Adrenal gland (tissue), 19 donors: ENCODE measurements at places on chromosomes 5 and 9.

- no peak for DNase-seq
Observed at GRCh38 chr5:142363619-142363963, 38.8 kb upstream of the SPRY4 start.

- DNase-seq = no peak
Observed at GRCh38 chr9:133888809-133889491, 103.2 kb downstream of the VAV2 start.

DNA sequence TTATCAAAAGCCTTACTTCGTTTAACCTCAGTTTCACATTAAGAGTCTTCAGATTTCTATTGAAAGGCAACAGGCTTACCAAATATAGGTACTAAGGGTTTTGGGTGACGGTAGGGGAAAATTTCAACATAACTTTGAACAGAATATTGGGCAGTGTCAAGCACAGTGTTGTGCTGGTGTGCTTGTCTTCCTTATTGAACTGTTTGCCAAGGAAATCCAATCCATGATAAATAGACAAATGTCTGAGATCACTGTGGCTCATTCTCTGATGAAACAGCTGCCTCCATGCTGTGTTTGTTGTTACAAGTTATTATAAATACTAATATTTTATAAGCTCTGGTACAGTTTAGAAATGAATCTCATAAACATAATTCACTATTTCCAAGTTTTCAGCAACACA lies 730.1 kb downstream of the NR2F1-AS1 start:
- DNase-seq = no peak

GRCh38 chr5:143214890-143215289 lies 188.6 kb downstream of the NR3C1 start:
- no peak for DNase-seq

- no peak for DNase-seq
Observed at GRCh38 chr5:62149879-62150278, 156.1 kb upstream of the KIF2A start.

DNA sequence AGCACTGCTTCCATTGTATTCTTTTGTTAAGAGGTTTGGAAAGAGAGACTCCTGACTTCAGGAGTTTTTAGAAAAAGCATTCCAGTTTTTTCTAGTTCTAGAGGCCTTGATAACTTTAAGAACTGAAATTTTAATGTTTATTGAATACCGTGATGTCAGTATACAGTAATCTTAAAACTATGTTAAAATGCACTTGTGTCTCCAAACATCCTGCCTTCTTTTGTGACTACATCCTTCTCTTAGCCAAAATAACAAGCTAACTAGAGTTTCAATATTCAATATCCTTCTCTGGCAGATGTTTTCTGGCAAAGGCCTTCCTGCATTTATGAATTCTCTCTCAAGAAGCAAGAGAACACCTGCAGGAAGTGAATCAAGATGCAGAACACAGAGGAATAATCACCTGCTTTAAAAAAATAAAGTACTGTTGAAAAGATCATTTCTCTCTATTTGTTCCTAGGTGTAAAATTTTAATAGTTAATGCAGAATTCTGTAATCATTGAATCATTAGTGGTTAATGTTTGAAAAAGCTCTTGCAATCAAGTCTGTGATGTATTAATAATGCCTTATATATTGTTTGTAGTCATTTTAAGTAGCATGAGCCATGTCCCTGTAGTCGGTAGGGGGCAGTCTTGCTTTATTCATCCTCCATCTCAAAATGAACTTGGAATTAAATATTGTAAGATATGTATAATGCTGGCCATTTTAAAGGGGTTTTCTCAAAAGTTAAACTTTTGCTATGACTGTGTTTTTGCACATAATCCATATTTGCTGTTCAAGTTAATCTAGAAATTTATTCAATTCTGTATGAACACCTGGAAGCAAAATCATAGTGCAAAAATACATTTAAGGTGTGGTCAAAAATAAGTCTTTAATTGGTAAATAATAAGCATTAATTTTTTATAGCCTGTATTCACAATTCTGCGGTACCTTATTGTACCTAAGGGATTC lies 43.1 kb downstream of the NDFIP1 start:
- peak; percentile 49 for DNase-seq

DNA sequence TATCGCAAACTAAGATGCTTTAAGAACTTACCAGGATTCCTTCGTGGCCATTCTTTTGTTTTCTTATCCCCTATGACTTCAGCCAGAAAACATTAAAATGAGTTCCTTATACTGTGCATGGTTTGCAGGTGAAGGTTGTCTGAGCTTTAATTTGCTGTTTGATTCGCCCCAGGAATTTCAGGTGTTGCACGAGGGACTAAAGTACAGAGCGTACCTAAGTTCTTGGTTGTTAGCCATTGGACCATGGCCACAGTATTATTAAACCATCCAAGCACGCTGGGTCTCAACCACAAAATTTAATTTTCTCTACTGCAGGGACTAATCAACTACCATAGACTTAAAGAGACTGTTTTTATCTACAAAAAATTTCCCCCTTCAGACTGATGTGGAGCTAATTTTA lies 208.4 kb upstream of the MPDZ start:
- DNase-seq = no peak

- no peak for DNase-seq
Observed at GRCh38 chr9:95741631-95742030, 133.9 kb upstream of the ERCC6L2 start.

DNA sequence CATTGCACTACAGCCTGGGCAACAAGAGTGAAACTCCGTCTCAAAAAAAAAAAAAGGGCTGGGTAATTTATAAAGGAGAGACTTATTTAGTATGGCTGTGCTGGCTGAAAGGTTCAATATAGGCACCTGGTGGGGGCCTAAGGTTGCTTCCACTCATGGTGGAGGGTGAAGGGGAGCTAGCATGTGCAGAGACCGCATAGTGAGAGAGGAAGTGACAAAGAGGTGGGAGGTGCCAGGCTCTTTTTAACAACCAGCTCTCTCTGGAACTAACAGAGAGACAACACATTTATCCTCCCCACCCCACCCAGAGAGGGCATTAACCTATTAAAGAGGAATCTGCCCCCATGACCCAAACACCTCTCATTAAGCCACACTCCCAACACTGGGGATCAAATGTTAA lies 28.9 kb upstream of the SERINC5 start:
- no peak for DNase-seq

GRCh38 chr9:90180381-90180780 lies 462.2 kb downstream of the DIRAS2 start:
- DNase-seq = no peak

- no peak for DNase-seq
Observed at GRCh38 chr9:29150606-29151005, 1577.3 kb upstream of the C9orf72 start.

- DNase-seq = no peak
Observed at GRCh38 chr5:10374046-10375022, 20.8 kb downstream of the MARCHF6 start.

DNA sequence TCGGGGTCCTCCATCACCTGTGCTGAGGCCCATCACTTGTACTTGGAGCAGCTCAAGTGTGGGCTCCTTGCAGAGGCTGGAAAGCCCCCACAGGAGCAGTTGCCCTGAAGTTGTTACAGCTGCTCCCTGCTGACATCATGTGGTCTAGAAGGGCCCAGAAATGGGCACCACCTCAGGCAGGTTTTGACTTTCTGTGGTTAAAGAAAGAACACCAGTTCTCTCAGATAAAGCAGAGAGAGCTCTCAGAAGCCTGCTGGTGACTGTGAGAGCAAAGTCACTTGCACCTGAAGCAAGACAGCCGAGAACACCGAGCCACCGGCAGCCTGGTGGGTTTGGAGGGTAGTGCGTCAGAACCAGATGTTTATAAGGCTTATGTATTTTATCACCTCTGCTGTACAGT lies 70.4 kb downstream of the MVB12B start:
- no peak for DNase-seq

DNA sequence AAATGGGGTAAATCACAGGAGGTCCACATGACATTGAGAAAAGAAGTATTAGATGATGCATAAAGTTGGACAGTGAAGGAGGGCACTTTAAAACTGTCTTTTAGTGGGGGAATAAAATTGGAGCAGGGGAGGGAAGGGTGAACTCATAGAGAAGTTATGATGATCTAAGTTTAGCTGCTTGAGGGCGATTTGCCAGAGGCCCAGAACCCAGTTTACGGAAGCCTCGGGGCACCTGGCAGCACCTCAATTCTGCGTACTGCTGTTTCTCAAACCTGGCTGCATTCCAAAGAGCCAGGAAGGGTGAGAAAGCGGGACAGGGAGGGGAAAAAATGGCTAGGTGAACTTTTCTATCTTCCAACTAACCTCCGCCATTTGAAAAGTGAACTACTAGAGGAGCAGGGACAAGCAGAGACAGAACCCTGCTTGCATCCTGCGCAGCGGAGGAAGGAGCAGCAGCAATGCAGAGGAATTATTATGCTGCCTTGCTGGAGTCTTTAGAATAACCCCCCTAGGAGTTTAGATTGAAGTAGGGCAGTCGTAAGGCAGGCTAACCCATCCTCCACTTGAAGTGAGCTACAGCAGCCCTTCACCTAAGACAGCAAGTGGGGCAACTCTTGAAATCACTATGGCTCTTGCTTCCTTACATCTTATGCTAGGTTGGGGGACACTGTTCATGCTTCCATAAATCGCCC lies 316.8 kb downstream of the BRINP1 start:
- DNase-seq = no peak

- no peak for DNase-seq
Observed at GRCh38 chr5:173567548-173567947, 48.9 kb downstream of the BOD1 start.

- no peak for DNase-seq
Observed at GRCh38 chr5:169006842-169007790, 293.8 kb downstream of the SLIT3 start.

DNA sequence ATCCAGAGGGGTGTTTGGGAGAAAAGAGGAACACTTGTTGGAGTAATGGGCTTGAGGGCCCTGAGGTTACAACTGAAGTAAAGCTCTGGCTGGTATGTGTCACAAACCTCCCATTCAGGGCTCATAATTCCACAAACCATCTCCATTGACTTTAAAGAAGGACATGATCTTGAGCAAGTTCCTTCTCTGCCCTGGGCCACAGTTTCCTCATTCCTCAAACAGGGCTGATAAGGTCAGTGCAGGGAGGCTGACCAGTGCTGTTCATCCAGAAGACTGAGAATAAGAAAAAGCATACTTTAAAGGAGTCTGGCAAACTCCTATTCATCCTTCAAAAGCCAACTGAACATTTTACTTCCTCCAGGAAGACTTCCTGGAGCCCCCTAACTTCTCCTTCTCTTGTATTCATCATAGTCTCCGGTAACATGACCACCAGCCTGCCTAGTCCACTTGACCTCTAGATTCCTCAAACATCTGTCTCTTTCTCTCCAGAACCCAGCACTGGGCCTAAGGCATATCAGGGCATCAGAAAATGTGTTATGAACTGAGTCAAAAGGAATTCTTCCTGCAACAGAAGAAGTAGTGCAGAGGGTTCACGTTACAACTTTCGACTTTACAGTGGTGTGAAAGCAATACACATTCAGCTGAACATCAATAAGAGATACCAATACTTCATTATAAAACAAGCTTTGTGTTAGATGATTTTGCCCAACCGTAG lies 20.7 kb upstream of the PTPN3 start:
- no peak for DNase-seq

DNA sequence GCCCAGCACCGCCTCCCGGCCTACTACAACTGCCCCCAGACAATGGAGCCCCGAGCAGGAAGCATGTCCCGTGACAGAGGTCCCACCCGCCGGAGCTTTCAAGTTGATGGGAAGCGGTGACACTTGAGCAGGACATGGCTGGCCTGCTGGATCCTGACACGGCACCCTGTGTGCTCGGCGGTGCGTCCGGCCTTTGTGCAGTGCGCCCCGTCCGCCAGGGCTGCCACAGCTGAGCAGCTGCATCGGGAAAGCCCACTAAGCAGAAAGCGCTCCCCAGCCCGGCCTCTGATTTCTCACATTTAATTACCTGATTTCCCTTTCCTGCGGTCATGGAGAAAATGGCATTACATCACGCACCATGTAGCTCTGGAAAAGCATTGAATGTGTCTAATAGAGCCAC lies 611.9 kb downstream of the IRX1 start:
- DNase-seq = no peak

DNA sequence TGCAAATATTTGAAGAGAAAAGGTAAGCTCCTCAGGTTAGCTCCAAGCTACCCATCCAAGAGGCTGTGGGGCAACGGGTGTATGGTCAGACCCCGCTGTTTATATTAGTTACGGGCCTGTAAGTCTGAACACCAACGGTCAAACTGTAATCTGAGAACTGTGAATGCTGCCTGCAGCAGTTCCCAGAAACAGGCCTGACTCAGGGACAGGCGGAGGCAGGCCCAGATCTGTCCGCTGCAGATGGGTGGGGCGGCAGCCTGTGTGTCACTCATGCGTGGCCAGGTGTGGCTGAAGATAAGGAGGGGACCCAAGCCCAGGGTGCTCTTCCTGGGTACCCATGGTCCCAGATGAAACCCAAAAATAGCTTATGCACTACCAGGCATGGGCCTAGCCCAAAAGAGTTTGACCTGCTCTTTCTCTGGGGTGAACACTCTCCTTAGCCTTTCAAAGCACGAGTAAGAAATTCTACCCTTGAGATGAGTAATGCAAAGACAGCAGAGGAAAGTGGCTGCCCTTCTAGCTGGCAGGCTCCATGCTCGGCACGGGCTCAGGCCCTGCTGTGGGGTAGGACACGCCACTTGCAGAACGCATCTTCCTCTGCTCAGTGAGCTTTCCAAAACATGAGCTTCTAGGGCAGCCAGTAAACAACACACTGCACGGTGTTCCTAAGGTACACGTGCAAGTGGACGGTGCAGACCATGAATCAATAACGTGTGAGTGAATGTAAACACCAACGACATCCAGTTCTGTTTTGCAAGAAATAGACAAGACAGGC lies 9.1 kb downstream of the UBAC1 start:
- DNase-seq = no peak

GRCh38 chr5:671459-672328 lies 21.5 kb downstream of the TPPP start:
- peak; percentile 69 for DNase-seq

- no peak for DNase-seq
Observed at GRCh38 chr5:137566118-137566541, 67.0 kb upstream of the SPOCK1 start.

- DNase-seq = no peak
Observed at GRCh38 chr9:131395157-131396098, 1.5 kb downstream of the PRRC2B start.

DNA sequence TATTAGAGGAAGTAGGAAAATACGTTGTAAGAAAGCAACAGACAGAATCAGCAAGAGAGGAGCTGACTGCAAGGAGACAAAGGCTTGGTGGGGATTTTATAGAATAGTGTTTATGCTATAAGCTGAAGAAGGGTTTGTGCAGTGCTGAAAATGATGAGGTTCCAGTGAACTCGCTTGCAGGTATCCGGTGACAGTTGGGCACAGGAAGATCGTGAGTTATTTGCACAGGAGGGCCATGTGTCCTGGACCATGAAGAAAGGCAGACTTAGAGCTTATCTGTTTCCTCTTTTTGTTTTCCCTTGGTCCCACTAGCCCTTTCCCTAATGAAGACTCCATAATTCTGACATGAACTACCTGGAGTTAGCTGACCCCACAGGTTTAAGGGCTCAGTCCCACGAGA lies 61.4 kb downstream of the NXNL2 start:
- no peak for DNase-seq
